Ovary (tissue), 10 donors: ENCODE measurements at places on chromosomes 5 and 9.

GRCh38 chr9:71004196-71004595, 117.2 kb downstream of the TRPM3 start:
- no peak overlapping the region for H3K27ac ChIP-seq
- DNase-seq = no peak
- H3K4me3 ChIP-seq = no peak overlapping the region
- H3K4me1 ChIP-seq = no peaks in the 10 kb centered on the region

- no peaks in the 10 kb centered on the region for H3K4me1 ChIP-seq
- no peak for DNase-seq
- no peak overlapping the region for H3K4me3 ChIP-seq
- no peaks in the 10 kb centered on the region for H3K36me3 ChIP-seq
- H3K27ac ChIP-seq = no peak overlapping the region
- no peaks in the 10 kb centered on the region for H3K27me3 ChIP-seq
Measured at GRCh38 chr5:27403243-27403882, 365.0 kb upstream of the CDH9 start.

DNA sequence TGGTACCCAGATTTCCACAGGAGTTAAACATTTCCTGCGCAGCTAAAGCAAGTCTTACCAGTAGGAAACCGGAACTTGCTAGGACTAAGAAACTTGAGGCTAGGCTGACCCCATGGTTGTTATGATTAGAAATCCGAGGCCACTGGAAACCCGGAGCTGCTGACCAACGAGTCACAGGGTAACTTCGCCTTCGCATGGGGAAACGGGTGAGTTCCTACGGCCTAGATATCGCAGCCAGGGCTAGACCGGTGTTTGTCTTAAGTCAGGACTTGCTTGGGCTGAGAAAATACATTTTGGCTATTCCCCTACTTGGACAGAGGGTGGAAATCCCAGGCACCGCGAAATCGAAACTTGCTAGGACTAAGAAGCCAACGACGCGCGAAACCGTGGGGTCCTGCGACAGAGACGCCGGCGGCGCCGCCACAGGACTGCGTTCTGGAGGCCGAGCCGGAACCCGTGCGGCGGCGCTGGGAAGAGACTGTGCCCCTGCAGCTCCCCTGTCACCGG, 1.6 kb upstream of the ANXA2R start:
- no peaks in the 10 kb centered on the region for H3K36me3 ChIP-seq
- no peak for DNase-seq
- H3K27ac ChIP-seq = peak overlapping the region; percentile 88

- peak; percentile 76 for DNase-seq
- H3K27ac ChIP-seq = peak overlapping the region; percentile 67
- H3K4me3 ChIP-seq = no peak overlapping the region
- no peaks in the 10 kb centered on the region for H3K36me3 ChIP-seq
- peaks cover 3% of the 10 kb centered on the region for H3K4me1 ChIP-seq
Measured at GRCh38 chr9:88537761-88538091, 2.7 kb downstream of the NXNL2 start.

GRCh38 chr5:155699385-155699784, 627.6 kb upstream of the SGCD start:
- DNase-seq = no peak
- H3K36me3 ChIP-seq = no peaks in the 10 kb centered on the region
- no peak overlapping the region for H3K27ac ChIP-seq
- H3K4me3 ChIP-seq = no peak overlapping the region
- H3K27me3 ChIP-seq = no peaks in the 10 kb centered on the region
- H3K4me1 ChIP-seq = no peaks in the 10 kb centered on the region

GRCh38 chr9:2192356-2192979, 177.3 kb downstream of the SMARCA2 start:
- H3K4me3 ChIP-seq = no peak overlapping the region
- H3K27ac ChIP-seq = peak overlapping the region; percentile 68
- no peaks in the 10 kb centered on the region for H3K36me3 ChIP-seq
- no peaks in the 10 kb centered on the region for H3K27me3 ChIP-seq

DNA sequence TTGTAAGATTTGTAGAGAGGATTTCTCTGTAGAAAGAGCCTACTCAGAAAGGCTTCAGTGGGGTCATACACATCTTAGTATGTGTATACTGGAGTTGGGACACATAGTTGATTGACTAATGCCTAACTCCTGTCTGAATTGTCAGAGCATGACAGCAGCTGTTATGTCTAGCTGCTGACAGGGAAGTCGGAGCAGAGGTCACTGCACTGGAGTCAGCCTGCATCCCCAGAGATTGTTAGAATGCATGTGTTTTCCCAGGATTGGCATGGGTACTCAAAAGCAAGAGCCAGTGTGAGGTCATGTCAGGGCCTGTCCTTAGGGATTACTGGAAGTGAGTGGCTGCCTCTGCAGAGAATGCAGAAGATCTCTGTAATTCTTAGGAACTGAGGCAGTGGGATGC, 82.7 kb downstream of the ITGA1 start:
- H3K27ac ChIP-seq = no peak overlapping the region
- no peaks in the 10 kb centered on the region for H3K4me1 ChIP-seq
- H3K4me3 ChIP-seq = no peak overlapping the region
- no peaks in the 10 kb centered on the region for H3K27me3 ChIP-seq

DNA sequence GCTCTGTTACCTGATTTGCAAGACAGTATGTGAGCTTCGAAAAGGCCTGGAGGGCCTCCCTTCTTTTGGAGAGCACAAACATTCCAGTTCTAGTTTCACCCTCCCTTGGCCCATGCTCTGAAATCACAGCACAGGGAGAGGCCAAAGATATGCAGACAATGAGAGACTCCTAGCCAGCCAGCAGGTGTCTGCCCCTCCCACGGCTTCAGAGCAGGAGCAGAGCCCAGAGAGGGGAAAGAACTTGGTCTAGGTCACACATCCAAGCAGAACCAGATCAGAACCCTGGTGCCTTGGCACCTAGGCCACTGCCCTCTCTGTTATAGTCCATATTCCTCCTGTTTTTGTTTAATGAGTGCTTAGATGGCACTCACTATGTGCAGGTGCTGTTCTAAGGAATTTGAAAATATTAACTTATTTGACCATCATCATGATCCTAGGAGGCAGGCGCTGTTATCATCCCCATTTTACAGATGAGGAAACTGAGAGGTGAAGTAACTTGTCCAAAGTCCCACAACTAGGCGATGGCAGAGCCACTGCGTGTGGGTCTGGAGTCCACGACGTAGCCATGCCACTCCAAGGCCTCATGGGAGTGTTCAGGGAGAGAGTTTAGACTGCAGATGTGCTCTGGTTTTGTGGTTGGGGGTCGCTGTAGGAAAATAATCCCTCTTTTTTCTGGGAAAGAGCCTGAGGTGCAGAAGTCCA, 27.2 kb downstream of the TMOD1 start:
- H3K27ac ChIP-seq = peak overlapping the region; percentile 86
- DNase-seq = no peak
- H3K4me1 ChIP-seq = peaks cover 18% of the 10 kb centered on the region
- H3K36me3 ChIP-seq = no peaks in the 10 kb centered on the region

GRCh38 chr5:16542236-16542635, 74.6 kb downstream of the RETREG1 start:
- no peaks in the 10 kb centered on the region for H3K27me3 ChIP-seq
- H3K36me3 ChIP-seq = no peaks in the 10 kb centered on the region
- DNase-seq = no peak
- H3K4me1 ChIP-seq = no peaks in the 10 kb centered on the region

GRCh38 chr9:89212171-89212570, 33.6 kb upstream of the SHC3 start:
- no peaks in the 10 kb centered on the region for H3K4me1 ChIP-seq
- no peak for DNase-seq

DNA sequence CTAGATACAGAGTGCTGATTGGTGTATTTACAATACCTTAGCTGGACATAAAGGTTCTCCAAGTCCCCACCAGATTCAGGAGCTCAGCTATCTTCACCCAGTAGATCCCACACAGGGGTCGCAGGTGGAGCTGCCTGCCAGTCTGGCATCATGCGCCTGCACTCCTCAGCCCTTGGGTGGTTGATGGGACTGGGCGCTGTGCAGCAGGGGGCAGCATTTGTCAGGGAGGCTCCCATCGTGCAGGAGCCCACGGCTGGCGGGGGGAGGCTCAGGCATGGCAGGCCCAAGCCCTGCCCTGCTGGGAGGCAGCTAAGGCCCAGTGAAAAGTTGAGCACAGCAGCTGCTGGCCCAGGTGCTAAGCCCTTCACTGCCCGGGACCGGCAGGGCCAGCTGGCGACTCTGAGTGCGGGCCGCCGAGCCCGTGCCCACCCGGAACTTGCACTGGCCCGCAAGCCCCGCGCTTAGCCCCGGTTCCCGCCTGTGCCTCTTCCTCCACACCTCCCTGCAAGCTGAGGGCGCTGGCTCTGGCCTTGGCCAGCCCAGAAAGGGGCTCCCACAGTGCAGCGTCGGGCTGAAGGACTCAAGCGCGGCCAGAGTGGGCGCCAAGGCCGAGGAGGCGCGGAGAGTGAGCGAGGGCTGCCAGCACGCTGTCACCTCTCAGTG, 314.1 kb upstream of the ATP10B start:
- no peaks in the 10 kb centered on the region for H3K36me3 ChIP-seq
- no peak overlapping the region for H3K4me3 ChIP-seq
- no peak overlapping the region for H3K27ac ChIP-seq
- H3K27me3 ChIP-seq = no peaks in the 10 kb centered on the region

DNA sequence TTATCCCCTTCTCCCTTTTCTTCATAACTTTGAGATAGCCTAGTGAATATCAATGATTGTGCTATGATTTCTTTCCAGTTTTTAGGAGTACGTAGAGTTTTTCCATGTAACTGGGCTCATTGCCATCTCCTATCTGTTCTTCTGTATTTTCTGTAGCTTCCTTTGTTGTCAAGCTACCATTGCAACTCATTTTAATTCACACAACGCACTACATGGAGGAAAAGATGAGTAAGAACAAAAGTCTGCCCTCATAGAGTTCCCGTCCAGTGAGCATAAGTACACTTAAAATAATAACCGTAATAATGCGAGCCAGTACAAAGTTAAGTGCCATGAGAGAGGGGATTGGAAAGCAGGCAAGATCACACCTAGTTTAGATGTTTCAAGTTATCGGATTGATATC, 177.7 kb downstream of the PAM start:
- H3K27ac ChIP-seq = no peak overlapping the region
- no peaks in the 10 kb centered on the region for H3K36me3 ChIP-seq
- no peak overlapping the region for H3K4me3 ChIP-seq
- no peak for DNase-seq
- peaks cover 7% of the 10 kb centered on the region for H3K4me1 ChIP-seq

GRCh38 chr5:168653626-168654025, 74.5 kb upstream of the PANK3 start:
- no peak overlapping the region for H3K4me3 ChIP-seq
- peaks cover 9% of the 10 kb centered on the region for H3K4me1 ChIP-seq
- DNase-seq = no peak
- H3K27ac ChIP-seq = no peak overlapping the region
- H3K27me3 ChIP-seq = no peaks in the 10 kb centered on the region

DNA sequence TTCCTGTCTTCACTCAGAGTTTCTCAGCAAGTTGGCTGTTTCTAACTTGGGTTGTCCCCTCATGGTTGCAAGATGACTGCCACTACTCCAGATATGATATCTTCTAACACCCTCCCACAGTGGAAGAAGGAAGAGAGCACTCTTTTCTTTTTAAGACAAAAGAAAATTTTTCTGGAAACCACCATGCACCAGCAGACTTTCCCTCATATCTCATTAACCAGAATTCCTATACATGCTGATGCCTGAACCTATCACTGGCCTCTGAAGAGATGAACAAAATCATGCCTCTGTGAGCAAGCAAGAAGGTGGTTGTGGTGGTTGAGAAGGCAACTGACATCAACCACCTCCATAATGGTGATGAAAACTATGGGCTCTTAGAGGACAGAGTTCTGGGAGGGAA, 56.8 kb downstream of the FEM1C start:
- no peaks in the 10 kb centered on the region for H3K27me3 ChIP-seq
- H3K4me3 ChIP-seq = no peak overlapping the region
- no peak overlapping the region for H3K27ac ChIP-seq
- DNase-seq = no peak
- no peaks in the 10 kb centered on the region for H3K4me1 ChIP-seq
- H3K36me3 ChIP-seq = no peaks in the 10 kb centered on the region
